ENCODE measurements at places on chromosomes 16 and 17. TPM values are rescaled to one million over a fixed set of nuclear protein-coding genes. Genes with fewer than 3 reads are reported as not detected.

CEP295NL gene
- 0.20 TPM for total RNA-seq

RAMP2 gene
- total RNA-seq = 14.4 TPM

CDT1 gene
- total RNA-seq = 14.2 TPM

VPS4A gene
- 38.4 TPM for total RNA-seq

CMTM4 gene
- total RNA-seq = 3.4 TPM

SLC35G6 gene
- not detected for total RNA-seq

GCGR gene
- total RNA-seq = not detected

EVPLL gene
- total RNA-seq = not detected

DRC3 gene
- total RNA-seq = 1.6 TPM

HOXB1 gene
- not detected for total RNA-seq

SPATA32 gene
- not detected for total RNA-seq

ATP2A3 gene
- 0.53 TPM for total RNA-seq

RAB26 gene
- 0.13 TPM for total RNA-seq

POLR2C gene
- 96.7 TPM for total RNA-seq

CDH3 gene
- total RNA-seq = not detected

LRRC75A gene
- 1.0 TPM for total RNA-seq

HIC1 gene
- 62.2 TPM for total RNA-seq

PRAC2 gene
- not detected for total RNA-seq

GNAO1 gene
- not detected for total RNA-seq

PRSS22 gene
- total RNA-seq = not detected

EPN3 gene
- 0.13 TPM for total RNA-seq

CDK12 gene
- 21.5 TPM for total RNA-seq

ST6GALNAC1 gene
- total RNA-seq = not detected

STH gene
- total RNA-seq = not detected

TM4SF5 gene
- not detected for total RNA-seq

ZFP3 gene
- total RNA-seq = 0.94 TPM

SPIRE2 gene
- total RNA-seq = 2.4 TPM

OR4D1 gene
- total RNA-seq = not detected

CCL3 gene
- not detected for total RNA-seq

APOH gene
- not detected for total RNA-seq

ATP2C2 gene
- total RNA-seq = not detected

DPEP3 gene
- not detected for total RNA-seq

C17orf50 gene
- not detected for total RNA-seq

SEPTIN1 gene
- not detected for total RNA-seq

ARHGDIG gene
- total RNA-seq = 2.0 TPM

DBNDD1 gene
- total RNA-seq = 5.7 TPM

KANSL1 gene
- total RNA-seq = 22.4 TPM

PIPOX gene
- total RNA-seq = 0.05 TPM

Measured in mammary microvascular endothelial cell (primary cell).